ENCODE measurements at places on chromosomes 12 and 14. TPM values are rescaled to one million over a fixed set of nuclear protein-coding genes. Genes with fewer than 3 reads are reported as not detected.

- no peak for DNase-seq
- H3K4me1 ChIP-seq = no peaks in the 10 kb centered on the region
- H3K4me3 ChIP-seq = no peak overlapping the region
- H3K27ac ChIP-seq = no peak overlapping the region
Observed at GRCh38 chr12:5236022-5236640, 192.5 kb downstream of the KCNA5 start.

- no peaks in the 10 kb centered on the region for H3K27me3 ChIP-seq
- H3K36me3 ChIP-seq = peaks cover 15% of the 10 kb centered on the region
- H3K4me3 ChIP-seq = no peak overlapping the region
Observed at GRCh38 chr12:108800591-108800990, 56.8 kb downstream of the SSH1 start.

- no peak for DNase-seq
- H3K27ac ChIP-seq = no peak overlapping the region
- no peaks in the 10 kb centered on the region for H3K36me3 ChIP-seq
- peaks cover 21% of the 10 kb centered on the region for H3K4me1 ChIP-seq
- no peak overlapping the region for H3K4me3 ChIP-seq
- peaks cover 94% of the 10 kb centered on the region for H3K27me3 ChIP-seq
Observed at GRCh38 chr14:53951627-53952303, 4.9 kb downstream of the BMP4 start.

DNA sequence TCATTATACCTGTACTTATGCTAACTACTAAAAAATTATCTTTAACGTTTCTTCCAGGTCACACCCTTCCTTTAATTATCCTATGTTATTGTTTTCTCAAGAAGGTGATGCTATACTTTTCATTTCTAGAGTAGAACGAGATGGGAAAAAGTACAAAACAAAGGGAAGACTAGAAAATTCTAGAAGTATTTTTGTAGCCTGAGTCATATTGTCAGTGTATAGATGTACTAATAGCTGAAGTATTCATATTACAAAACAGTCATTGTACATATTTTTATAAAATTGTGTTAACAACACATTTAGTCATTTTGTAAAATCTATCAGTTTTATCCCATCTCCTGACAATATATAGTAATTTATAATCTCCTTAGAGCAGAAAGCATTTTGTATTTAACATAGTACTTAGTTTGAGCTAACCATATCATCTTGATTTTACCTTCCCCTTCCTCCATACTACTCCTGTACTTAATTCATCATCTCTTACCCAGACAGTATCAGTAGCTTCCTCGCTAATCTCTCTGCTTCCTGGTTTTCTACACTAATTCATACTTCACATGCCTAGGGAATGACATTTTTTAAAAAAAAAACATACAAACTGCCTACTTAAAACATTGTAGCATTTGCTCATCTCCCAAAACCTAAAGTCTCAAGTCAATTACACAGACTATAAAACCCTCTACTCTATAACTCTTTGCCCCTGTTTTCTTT, 920.9 kb downstream of the RPS29 start:
- no peak overlapping the region for H3K4me3 ChIP-seq
- no peak overlapping the region for H3K27ac ChIP-seq
- no peaks in the 10 kb centered on the region for H3K4me1 ChIP-seq
- DNase-seq = no peak
- H3K27me3 ChIP-seq = no peaks in the 10 kb centered on the region

DNA sequence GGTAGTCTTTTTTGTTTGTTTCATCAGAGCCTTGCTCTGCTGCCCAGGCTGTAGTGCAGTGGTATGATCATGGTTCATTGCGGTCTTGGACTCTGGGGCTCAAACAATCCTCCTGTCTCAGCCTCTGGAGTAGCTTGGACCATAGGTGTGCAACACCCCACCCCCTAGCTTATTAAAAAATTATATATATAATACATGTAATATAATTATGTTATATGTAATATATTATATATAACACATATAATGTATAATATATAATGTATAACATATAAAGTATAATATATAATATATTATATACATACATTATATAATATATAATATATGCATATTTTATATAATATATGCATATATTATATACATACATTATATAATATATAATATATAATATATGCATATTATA, 21.8 kb downstream of the LHX5 start:
- H3K4me1 ChIP-seq = no peaks in the 10 kb centered on the region
- H3K27me3 ChIP-seq = peaks cover 41% of the 10 kb centered on the region
- H3K27ac ChIP-seq = no peak overlapping the region
- H3K4me3 ChIP-seq = no peak overlapping the region
- DNase-seq = no peak
- no peaks in the 10 kb centered on the region for H3K36me3 ChIP-seq

JKAMP gene
- polyA plus RNA-seq = 54.7 TPM

FAM222A gene
- not detected for polyA plus RNA-seq

All from naive B cell (primary cell).